Nucleus accumbens (tissue), 56 donors: ENCODE measurements at places on chromosomes 12 and 14.

DNA sequence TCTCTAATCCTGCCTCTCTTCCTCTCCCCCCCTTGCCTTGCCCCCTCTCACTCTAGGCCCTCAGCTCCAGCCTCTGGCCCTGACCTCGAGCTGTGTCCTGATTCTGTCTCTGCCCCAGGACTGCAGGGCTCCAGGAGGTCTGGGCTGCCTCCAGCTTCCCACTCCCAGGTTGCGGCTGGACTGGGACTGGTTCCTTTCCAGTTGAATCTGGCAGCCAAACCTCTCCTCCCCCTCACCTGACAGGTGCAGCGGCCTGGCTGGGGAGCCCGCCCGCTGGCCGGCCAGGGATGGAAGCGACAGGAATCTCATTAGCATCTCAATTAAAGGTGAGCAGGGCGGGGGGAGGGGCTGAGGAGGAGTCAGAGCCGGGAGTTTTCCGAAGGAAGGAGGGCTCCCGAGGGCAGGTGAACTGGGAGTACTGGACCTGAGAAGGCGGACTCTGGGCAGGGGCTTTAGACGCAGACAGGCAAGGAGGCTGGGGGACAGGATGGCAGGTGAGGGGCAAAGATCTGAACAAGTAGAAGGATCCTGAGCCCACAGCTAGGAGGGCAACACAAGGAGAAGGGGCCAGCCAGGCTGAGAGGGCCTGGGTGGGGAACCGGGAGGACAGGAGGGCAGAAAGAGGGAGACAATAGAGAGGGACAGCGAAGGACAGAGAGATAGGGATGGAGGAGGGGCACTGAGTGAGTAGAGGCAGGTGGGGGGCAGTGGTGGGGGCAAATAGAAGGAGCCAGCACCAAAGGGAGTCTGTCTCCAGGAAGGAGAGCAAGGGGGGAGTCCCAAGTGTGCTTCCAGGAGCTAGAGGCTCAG, at the start of gene SCNN1A:
SCNN1A (minus strand) TSS at position 295 of the 810 bp plus-strand sequence. CDS start 780 bp downstream, outside the sequence.
- DNase-seq: no peak

DNA sequence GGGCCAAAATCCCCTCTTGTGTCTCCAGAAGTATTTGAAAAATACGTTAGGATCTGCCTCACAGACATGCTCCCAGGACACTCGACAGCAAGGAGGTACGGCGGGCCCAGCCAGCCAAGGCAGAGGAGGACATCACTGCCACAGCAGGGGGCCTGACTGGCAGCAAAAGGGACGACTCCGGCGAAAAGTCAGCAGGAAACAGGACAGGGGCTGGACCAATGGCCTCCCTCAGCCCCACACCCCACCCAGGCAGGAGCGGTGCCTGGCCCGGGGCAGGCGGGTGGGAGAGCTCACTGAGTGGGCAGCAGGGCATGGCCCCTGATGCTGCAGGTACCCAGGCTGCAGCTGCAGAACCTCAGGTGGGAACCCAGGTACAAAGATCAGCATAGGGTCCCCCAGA, 17.8 kb downstream of the BRF1 start:
- no peak for DNase-seq

DNA sequence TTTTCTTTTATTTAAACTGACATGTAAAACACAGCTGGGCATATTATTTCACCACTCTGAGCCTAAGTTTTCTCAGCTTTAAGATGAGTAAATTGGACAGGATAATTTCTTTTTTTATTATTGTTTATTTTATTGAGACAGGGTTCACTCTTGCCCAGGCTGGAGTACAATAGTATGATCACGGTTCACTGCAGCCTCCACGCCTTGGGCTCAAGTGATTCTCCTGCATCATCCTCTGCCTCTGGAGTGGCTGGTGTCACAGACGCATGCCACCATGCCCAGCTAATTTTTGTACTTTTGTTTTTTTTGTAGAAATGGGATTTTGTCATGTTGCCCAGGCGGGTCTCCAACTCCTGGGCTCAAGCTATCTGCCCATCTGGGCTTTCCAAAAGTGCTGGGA, 12.7 kb downstream of the BMAL2 start:
- DNase-seq: no peak

- DNase-seq: no peak
Observed at GRCh38 chr14:30445852-30446251, 113.1 kb upstream of the G2E3 start.

- DNase-seq: no peak
Observed at GRCh38 chr14:62187265-62187664, 425.0 kb downstream of the SNAPC1 start.

DNA sequence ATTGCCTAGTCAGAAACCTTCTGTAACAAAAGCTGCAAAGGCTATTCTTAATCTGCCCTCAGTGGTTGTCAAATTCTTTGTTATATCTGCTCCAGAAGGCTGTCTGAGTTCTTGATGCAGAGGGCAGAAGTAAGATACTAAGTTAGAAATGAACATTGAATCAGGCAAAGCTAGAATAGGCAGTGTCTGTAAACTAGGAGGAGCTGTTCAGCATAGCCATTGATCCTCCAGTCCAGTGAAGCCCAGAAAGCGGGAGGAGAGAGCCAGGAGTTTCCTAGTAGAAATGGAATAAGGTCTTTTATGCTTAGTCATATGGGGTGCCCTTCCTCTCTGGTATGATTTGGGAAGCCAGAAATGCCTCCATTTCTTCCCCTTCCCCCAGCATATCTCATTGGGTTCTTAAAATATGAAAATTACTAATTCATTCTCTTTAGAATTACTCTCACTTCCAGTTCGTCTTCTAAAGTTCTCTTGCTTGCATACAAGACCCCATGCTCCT, 76.2 kb downstream of the APAF1 start:
- DNase-seq: no peak

- no peak for DNase-seq
Observed at GRCh38 chr14:74408870-74409269, 17.1 kb downstream of the SYNDIG1L start.

GRCh38 chr12:18861287-18861858, 123.5 kb downstream of the CAPZA3 start:
- DNase-seq: no peak

GRCh38 chr14:22418631-22419030, 170.4 kb downstream of the DAD1 start:
- DNase-seq: no peak

DNA sequence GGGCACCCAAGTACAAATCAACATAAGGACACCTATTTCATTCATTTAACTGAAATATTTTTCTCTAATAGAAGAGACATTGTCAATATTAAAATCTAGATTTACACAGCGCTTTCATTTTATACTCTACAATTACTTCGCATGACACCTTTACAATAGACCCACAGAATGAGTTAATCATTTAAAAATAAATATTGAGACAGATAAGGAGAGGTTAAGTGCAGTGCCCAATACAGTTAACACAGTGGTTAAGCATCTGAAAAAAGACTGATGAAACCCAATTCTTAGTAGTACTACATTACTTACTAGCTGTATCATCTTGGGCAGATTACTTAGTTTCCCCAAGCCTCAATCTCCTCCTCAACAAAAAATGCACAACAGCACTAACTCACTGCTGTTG, 116.2 kb downstream of the DENND5B start:
- DNase-seq: no peak

DNA sequence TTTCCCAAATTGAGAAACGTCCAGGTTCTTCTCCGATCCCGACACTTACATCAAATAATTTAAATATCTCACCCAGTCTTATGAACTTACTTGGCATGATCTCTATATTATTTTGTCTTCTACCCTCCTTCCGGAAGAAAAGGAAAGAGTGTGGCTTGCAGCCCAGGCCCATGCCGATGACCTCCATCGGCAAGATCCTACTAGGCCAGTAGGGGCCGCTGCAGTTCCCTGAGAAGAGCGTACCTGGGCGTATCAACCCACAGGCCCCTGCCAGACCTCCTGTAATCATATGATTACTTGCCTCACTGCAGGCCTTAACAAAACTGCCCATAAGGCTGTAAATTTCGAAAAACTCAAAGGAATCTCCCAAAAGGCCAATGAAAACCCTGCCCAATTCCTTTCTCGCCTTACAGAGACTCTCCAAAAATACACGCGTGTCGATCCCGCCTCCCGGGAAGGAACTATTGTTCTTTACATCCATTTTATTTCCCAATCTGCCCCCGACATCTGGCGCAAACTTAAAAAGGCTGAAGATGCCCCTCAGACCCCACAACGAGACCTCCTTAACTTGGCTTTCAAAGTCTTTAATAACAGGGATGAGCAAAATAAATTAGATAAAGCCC, 69.6 kb downstream of the MOK start:
- DNase-seq: peak; percentile 12

- no peak for DNase-seq
Observed at GRCh38 chr14:71250791-71251190, 343.5 kb downstream of the PCNX1 start.

- DNase-seq: no peak
Observed at GRCh38 chr12:52686063-52686462, 5.9 kb upstream of the KRT1 start.

GRCh38 chr12:75488553-75488952, 8.0 kb downstream of the GLIPR1 start:
- no peak for DNase-seq

GRCh38 chr14:43671716-43672485, 835.2 kb downstream of the FSCB start:
- DNase-seq: no peak

DNA sequence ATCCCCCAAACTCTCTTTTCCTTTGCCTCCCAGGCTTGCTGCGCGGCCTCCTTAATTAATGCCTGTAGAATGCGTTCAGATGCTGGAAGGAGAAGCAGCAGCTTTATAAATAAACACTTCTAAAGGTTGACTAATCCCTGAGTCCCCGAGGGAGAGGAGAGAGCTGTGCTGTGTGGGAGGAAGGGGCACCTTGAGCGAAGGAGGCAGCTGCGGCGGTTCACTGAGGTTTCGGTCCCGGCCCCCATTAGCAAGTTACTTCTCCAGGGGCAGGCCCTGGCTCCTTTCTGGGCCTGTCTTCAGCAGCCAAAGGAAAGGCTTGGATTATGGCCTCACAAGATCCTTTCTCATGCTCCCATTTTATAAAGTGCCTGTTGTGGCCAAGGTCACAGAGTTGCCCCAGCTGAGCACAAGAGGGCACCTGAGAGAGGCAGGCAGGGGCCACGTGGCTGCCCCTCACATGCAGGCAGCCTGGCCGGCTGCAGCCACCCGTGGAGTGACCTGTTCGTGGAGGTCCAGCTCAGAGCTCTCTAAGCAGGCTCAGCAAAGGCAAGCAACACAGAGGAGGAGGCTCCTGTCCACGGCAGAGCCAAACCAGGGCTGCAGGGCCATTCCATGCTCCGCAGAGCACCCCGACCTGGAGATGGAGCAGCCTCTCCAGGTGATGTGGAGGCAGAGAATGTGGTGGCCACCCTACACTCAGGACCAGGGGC, 15.0 kb upstream of the CACNA2D4 start:
- no peak for DNase-seq

- no peak for DNase-seq
Observed at GRCh38 chr12:65300679-65301349, 22.3 kb downstream of the MSRB3 start.

GRCh38 chr14:89618811-89619551, 201.9 kb upstream of the FOXN3 start:
- DNase-seq: no peak

DNA sequence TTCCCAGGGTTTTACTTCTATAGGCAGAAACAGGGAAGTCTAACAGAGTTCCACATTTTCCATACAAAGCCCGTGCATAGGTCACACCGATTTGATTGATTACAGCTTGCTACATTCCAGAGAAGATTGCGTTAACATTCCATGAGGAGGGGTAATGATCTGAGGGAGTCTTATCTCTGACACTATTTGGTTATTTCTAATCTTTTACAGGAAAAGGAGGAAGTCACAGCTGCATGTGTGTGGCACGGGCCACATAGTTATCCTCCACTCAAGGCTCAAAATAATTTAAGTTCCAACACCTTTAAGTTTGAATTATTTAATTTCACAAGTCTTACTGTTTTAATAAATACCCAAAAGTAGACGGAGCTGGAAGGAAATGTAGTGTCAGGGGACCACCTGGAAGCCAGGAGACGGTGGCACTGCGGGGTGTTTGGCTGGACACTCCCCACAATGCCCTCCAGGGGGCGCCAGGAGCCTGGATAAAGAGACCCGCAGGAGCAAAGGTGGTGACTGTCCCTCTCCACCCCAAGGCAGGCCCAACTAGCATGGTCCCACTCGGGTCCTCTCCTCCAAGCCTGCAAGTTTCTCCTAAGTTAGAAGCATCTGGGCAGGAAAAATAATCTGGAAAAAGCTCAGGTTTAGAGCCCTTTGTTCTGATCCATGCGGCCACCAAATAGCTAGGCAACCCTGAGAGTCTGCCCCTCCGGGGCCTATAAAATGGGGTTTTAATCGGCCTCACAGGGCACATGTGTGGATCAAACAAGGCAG, 20.2 kb downstream of the KRT8 start:
- no peak for DNase-seq

- no peak for DNase-seq
Observed at GRCh38 chr14:80354860-80355581, 143.7 kb upstream of the DIO2 start.

DNA sequence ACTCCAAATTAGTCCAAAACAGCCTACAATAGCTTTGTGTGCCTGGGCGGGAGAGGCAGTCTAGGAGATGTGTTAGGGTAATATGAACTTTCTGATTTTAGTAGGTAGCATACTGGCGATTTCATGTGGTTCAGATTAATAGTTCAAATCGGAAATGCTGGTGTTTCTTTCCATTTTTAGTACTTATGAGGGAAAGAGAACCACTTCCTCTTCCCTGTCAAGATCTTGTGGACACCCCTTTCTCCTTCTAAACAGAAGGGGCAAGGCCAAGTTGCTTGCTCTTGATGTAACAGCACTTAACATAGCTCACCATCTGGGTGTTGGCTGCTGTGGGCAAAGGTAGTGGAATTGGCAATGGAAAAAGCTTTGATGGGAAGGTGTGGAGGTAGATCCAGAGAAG, 32.2 kb upstream of the IGF1 start:
- no peak for DNase-seq

- DNase-seq: no peak
Observed at GRCh38 chr12:2637371-2637770, 157.4 kb upstream of the FKBP4 start.

GRCh38 chr14:50038398-50039119, 77.8 kb downstream of the VCPKMT start:
- DNase-seq: no peak

GRCh38 chr14:52044791-52045522, 23.9 kb downstream of the NID2 start:
- no peak for DNase-seq

GRCh38 chr14:48274826-48275225, 599.4 kb upstream of the MDGA2 start:
- no peak for DNase-seq

GRCh38 chr12:120537856-120538220, 3.7 kb downstream of the RNF10 start:
- no peak for DNase-seq

- no peak for DNase-seq
Observed at GRCh38 chr14:49702725-49703124, 9.8 kb downstream of the KLHDC1 start.

DNA sequence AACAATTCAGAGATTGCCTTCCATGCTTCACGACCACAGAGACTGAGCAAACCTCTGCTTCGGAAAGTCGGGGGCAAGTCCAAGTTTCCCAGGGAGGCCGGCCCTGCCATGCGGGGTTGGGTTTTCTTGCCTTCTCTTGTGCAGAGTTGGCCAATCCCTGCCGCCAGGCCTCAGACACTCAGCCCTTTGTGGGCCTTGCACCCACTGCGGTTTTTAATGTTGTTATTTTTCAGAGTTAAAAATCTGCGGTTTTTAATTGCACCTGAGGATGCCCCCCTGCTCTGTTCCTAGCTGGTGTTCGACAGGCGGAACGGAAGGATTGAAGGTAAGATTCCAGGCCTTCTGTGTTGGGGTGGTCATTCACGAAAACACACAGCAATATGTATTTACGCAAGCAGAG, 108.7 kb downstream of the CALM1 start:
- no peak for DNase-seq

- no peak for DNase-seq
Observed at GRCh38 chr12:7112041-7112440, 3.0 kb upstream of the C1RL start.
